ENCODE measurements at places on chromosomes 4 and X.
A peak's percentile ranks its signal among the peaks of the same experiment; 100 is the strongest.

DNA sequence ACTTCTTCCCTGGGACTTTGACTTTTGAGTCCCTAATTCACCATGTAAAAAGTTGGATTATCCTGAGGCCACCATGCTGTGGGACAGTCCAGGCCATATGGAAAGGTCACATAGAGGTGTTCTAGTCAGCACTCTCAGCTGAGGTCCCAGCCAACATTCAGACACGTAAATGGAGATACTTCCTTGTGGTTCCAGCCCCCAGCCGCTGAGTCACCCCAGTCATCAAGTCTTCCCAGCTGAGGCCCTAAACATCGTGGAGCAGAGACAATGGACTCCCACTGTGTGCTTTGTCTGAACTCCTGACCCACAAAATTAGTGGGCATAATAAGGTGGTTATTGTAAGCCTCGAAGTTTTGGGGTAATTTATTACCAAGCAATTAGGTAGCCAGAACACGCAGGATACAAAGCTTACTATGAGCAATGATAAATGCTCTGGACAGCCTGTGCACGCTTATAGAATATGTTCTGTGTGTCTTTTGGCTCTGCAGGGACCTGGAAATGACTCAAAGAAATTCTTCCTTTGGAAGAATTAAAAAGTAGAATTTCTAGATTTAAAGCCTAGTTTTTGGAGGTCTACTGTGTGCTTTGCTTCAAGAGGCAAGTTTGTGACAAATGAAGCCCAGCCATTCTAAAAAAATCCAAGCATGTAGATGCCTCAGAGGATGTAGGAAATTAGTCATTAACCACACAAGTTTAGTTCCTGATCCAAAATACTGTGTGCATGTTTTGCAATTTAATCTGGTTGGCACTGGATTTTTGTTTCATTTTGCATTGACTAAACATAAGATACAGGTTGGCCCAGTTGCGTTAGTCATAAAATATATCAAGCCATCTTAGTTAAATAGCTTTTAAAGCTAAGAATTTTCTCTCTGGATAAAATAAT lies 33.2 kb upstream of the SLC9A7 start:
- no peak for DNase-seq

DNA sequence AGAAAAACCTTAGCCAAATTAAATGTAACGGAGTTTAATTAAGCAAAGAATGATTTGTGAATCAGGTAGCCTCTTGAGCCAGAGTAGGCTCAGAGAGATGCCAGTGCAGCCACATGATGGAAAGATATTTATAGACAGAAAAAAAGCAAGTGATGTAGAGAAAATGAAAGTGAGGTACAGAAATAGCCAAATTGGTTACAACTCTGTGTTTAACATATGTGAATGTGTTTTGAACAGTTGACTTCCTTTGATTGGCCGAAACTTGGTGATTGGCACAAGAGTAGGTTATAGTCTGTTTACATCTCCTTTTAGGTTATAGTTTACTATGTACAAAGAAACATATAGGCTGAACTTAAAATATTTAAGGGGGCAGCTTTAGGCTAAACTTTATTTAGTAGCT lies 459.9 kb upstream of the BOD1L1 start:
- no peak for DNase-seq

DNA sequence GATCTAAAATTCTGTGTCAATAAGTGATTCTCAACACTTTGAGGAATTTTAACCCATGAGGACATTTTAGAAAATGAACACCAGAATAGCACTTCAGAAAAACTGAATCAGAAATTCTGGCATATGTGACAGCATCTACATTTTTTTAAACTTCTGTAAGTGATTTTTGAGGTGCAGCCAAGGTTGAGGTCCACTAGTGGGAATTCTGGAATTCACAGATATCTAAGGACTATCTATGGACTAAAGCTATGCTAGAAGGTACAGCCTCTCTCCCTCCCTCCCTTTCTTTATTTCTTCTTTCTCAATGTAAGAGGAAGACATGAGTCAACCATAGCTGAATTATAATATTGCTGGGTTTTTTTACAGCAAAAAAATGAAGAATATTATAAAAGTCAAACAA lies 508.2 kb upstream of the ATOH1 start:
- DNase-seq = no peak

DNA sequence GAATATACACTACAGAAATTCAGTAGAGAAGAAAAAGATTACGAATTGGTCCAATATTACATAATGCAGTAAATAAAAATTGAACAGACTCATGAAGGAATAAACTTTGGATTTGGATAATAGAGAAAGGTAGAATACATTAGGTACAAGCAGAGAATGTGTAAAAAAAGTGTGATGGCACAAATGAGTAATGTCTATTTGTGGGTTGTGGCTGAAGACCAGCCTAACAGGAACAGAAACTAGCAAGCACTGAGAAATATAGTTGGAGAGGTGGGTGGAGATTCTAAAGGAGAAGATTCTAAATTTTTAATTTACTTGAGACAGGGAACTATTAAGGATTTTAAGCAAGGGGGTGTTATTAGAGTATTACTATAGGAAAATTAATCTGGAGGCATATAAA lies 15.2 kb upstream of the CLOCK start:
- DNase-seq = no peak

GRCh38 chr4:106687026-106687425 lies 318.4 kb upstream of the GIMD1 start:
- DNase-seq = no peak

DNA sequence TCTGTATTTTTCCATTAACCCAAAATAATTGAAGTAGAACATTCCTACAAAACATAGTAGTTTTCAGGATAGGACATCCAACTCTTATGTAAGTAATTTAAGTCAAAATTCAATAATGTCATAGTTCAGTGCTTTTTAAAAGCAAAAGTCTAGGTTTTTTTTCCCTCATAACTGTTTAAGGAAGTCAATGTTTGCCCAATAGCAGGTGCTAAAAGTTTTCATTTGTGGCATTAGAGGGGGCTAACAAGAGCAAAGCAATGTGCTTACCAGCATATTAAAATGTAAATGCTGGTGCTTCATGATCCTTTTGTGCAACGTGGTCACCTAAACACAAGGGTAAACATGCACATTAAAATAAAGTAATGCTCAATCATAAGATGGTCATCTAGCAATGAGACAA lies 155.2 kb upstream of the PPP1R2C start:
- DNase-seq = no peak

GRCh38 chrX:40201329-40201885 lies 103.6 kb upstream of the BCOR start:
- DNase-seq = no peak

GRCh38 chrX:9291629-9292028 lies 173.2 kb upstream of the TBL1X start:
- no peak for DNase-seq

DNA sequence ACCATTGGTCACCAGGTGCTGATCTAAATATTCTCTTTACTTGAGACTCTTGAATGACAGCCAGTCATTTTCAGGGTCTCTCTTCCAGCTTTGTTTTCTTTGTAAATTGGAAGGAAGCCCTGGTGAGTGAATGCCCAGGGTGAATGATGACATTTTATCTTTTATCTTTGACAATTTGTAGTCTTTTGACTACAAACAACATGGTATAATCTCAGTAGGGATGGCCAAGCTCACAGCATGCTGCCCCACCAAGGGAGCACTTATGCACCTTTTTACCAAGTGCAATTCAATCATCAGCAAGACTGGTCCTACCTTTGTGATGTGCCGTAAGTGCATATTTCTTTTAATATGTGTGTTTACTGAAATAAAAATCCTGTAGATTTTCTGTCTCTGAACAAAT lies 5.7 kb downstream of the AFM start:
- DNase-seq = no peak

DNA sequence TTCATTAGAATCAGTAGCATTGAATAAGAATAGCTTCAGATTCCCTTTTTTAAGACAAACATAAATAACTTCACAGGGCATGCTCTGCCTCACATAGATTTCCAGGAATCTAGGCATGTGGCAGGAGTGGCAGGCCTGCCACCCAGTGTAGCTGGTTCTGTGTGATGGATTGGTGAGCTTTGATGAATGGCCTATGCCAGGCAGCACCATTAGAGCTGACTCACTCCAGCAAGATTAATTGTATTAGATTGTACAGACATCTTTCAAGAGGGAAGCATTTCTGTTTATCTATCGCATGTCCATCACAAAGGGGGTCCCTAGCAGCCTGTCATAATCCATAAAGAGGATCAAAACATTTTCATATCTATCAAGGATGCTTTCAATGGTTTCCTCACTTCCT lies 71.9 kb downstream of the NAA11 start:
- DNase-seq = no peak

GRCh38 chr4:26397086-26397485 lies 76.3 kb downstream of the RBPJ start:
- DNase-seq = no peak

DNA sequence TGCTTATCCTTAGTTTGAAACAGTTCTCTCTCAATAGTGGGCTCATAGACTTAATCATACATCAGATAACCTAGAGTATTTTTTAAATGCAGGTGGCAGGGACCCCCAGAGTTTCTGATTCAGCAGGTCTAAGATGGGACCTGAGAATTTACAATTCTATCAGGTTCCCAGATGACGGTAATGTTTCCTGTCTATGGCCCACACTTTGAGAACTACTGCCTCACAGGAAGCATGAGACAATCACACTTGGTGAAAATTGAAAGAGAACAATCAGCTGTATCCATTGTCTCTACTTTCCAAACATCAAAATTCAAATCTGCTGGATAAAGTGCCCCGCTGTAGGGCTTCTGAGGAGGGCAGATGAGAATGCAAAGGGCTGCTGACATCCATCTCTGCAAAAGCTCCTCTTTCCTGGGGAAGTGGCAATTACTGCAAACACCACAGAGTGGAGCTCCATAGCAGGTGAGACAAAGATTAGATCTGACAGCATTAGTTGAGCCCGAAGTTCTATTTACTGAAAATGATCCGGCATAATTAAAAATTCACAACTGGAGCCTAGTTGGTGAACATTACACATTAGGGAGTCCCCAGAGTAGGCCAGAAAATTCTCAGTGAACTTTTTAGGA lies 187.8 kb upstream of the MBNL3 start:
- no peak for DNase-seq

- DNase-seq = no peak
These were observed 43.6 kb upstream of the BMP2K start for GRCh38 chr4:78732332-78733104.

DNA sequence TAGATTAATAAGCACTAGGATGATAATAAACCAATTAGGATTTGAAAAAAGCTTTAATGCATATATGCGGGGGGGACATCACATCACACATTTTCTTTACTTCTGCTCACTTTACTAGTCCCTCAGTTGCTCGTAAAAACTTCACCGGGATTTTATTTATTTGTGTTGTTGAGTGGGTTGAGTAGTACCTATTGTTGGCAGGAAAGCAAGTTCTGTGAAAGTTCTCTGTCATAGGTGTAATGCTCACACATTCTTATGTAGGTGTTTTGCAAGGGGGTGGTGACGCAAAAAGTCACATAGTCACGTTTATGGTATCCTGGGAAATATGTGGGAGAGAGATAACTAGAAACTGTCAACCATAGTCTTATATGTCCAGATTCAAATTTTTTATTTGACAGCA lies 65.3 kb downstream of the PDLIM5 start:
- no peak for DNase-seq

DNA sequence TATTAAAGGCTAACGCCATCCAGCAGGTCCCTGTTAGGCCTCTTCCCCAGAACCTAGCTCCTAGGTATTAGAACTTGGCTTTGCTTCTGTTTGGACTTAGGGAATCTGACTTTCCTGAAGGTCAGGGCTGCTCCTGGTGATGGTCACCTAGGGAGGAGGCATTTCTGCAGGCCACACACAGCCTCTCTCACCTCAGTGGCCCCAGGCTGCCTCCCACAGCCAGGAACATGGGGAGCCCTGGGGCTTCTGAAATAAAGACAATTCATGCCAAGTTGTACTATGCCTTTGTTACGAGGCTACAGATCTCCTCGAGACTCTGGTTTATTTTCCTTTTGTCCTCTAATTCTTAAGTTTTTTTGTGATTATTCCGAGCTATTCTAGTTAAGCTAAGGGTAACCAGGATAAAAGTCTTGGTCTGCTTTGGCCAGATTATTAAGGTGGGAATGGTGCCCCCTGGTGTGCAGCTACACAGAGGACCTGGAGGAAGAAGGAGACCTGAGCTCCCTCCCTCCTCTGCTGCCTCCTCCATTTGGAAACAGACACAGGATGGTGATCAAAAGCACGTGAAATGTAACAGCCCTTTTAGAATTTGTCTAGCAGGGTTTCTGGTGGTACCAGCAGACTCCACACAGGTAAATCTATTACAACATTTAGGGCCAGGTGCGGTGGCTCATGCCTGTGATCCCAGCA lies 131.0 kb downstream of the DCLK2 start:
- DNase-seq = peak; percentile 79

DNA sequence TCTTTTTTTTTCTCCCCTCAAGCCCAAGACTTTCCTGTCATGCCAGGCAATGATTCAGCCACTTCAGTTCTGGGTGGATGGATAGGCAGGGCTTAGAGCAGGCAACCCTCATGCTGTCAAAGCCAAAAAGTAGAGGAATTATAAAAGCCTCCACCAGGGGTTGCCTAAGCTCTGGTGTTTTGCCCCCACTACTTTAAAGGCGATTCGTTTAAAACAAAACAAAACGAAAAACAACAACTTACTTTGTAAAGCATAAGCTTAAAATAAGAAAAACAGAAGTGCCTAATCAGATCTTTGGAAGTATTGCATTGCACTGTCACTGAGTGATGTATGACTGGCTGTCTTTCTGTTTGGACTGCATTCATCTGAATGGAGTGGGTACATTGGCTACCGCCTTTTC lies 5.3 kb upstream of the IDS start:
- DNase-seq = no peak

DNA sequence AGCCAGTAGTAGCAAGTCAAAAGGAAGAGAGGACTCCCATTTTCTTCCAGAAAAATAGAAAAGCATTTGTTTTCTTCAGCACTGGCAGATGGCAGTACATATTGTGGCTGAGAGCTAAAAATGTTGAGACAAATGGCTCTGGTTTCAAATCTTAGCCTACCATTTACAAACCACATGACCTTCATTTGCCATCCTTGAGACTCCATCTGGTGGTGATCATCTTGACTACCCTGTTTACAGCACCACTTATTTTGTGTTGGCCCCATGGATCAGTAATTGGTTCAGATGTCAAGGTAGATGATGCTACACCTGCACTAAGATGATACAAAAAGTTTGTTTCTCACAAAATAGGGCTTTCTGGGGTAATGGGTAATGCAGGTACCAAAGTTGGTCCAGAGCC lies 951.8 kb upstream of the IGFBP7 start:
- no peak for DNase-seq

- DNase-seq = no peak
These were observed 438.1 kb downstream of the TLL1 start for GRCh38 chr4:166311169-166311568.

- peak; percentile 80 for DNase-seq
These were observed 99.2 kb downstream of the SORCS2 start for GRCh38 chr4:7291372-7292114.

GRCh38 chrX:17501746-17502145 lies 126.7 kb downstream of the NHS start:
- DNase-seq = no peak

GRCh38 chr4:108988464-108989195 lies 225.8 kb upstream of the ETNPPL start:
- no peak for DNase-seq

- no peak for DNase-seq
These were observed 56.9 kb downstream of the SMAD1 start for GRCh38 chr4:145538596-145538995.

- DNase-seq = no peak
These were observed 163.2 kb upstream of the INTU start for GRCh38 chr4:127469542-127469941.

GRCh38 chr4:62209757-62210485 lies 1009.8 kb downstream of the ADGRL3 start:
- no peak for DNase-seq

Data from sciatic nerve (tissue), 2 donors.